ENCODE measurements at places on chromosomes 7 and 10. TPM values are rescaled to one million over a fixed set of nuclear protein-coding genes. Genes with fewer than 3 reads are reported as not detected.

DNA sequence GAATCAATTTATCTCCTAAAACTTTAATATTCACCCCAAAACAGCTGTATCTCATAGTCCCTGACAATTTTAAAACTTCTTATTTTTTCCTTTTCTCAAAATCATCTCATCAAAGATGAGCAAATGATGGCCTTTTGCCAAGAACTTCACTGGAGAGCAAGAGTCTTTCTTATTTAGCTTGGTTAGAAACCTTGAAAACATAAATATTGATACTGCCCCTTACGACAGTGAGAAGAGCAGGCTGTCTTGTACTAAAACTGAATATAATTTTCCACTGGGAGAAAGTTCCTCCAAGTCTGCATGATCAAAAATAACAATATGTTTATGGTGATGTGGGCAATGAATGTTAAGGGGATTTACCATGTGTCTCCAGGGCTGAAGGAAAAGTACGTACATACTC lies 109.0 kb downstream of the COL28A1 start:
- DNase-seq: no peak
- H3K27ac ChIP-seq: no peak overlapping the region
- no peaks in the 10 kb centered on the region for H3K4me1 ChIP-seq
- no peak overlapping the region for H3K4me3 ChIP-seq
- H3K36me3 ChIP-seq: no peaks in the 10 kb centered on the region

Gene GPR158
- not detected for total RNA-seq

DNA sequence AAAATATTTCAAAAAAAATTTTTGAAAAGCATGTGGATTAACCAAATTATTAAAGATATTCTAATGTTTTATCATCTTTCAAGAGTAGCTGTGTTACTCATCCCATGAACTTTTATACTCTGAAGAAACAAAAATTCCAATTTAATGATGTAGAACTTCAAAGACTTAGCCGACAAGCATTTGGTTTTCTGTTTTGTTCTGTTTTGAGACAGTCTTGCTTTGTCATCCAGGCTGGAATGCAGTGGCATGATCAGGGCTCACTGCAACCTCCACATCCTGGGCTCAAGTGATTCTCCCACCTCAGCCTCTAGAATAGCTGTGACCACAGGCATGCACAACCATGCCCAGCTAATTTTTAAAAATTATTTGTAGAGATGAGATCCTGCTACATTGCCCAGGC lies 17.8 kb upstream of the LCOR start:
- DNase-seq: no peak
- H3K27me3 ChIP-seq: no peaks in the 10 kb centered on the region
- no peaks in the 10 kb centered on the region for H3K4me1 ChIP-seq
- no peak overlapping the region for H3K4me3 ChIP-seq
- no peaks in the 10 kb centered on the region for H3K36me3 ChIP-seq

Gene CALHM3
- total RNA-seq: not detected

Gene IDI2
- not detected for total RNA-seq

DNA sequence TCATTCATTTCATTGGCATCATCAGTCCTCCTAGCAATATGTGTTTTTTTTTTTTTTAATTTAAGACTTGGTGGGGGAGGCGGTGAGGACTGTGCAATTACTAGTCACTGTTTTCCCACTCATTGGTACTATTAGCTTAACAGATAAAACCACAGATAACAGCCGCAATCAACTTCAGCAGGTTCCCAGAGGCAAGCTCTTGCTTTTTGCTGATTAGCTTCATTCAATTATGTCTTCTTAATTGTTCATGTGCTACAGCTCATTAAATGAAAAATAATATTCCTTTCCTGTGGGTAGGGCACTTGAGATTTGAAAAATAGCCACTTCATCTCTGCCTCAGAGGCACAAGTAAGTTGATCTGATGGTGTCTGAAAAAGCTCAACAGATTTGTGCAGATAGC lies 215.5 kb downstream of the PCDH15 start:
- H3K27me3 ChIP-seq: no peaks in the 10 kb centered on the region
- H3K4me1 ChIP-seq: no peaks in the 10 kb centered on the region
- H3K36me3 ChIP-seq: no peaks in the 10 kb centered on the region
- no peak overlapping the region for H3K27ac ChIP-seq
- no peak overlapping the region for H3K4me3 ChIP-seq

Gene CLCN1
- total RNA-seq: not detected

- no peaks in the 10 kb centered on the region for H3K27me3 ChIP-seq
- no peak overlapping the region for H3K27ac ChIP-seq
- H3K4me3 ChIP-seq: no peak overlapping the region
- no peak for DNase-seq
- H3K36me3 ChIP-seq: no peaks in the 10 kb centered on the region
Measured at GRCh38 chr10:26802527-26802926, 58.2 kb downstream of the ABI1 start.

- no peak overlapping the region for H3K4me3 ChIP-seq
- H3K4me1 ChIP-seq: no peaks in the 10 kb centered on the region
- no peak for DNase-seq
- H3K36me3 ChIP-seq: no peaks in the 10 kb centered on the region
- H3K27ac ChIP-seq: no peak overlapping the region
Measured at GRCh38 chr7:158256091-158256816, 331.4 kb downstream of the PTPRN2 start.

GRCh38 chr10:119445311-119445934 lies 97.1 kb downstream of the RGS10 start:
- peaks cover 22% of the 10 kb centered on the region for H3K4me1 ChIP-seq
- H3K36me3 ChIP-seq: no peaks in the 10 kb centered on the region
- H3K27ac ChIP-seq: no peak overlapping the region
- H3K4me3 ChIP-seq: no peak overlapping the region
- peak; percentile 90 for DNase-seq
- no peaks in the 10 kb centered on the region for H3K27me3 ChIP-seq

DNA sequence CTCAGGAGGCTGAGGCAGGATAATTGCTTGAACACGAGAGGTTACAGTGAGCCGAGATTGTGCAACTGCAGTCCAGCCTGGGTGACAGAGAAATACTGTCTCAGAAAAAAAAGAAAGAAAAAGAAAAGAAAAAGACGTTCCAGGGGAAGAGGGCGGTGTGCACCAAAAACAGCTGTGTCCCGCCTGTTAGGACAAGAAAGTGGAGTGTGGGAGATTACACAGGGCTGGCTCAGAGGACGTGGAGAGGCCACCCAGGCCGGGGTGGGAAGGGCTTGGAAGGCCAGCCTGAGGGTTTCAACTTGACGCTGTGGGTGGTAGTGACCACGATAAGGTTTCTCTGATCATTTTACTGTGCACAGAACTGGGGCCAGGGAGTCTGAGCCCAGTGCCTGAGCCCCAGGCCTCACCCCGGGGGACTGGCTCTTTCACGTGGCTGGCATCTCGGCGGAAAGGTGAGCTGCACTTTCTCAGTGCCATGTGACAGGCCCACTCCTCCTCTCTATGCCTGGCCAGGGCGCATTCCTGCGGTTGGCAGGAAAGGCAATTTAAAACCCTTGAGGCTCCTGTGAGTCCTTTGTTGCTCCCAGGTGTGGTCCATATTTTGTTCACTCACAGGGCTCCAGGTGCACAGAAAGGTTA lies 13.9 kb downstream of the RHBDD2 start:
- H3K4me1 ChIP-seq: peaks cover 19% of the 10 kb centered on the region
- no peak overlapping the region for H3K27ac ChIP-seq
- peak; percentile 70 for DNase-seq
- no peaks in the 10 kb centered on the region for H3K27me3 ChIP-seq
- H3K4me3 ChIP-seq: no peak overlapping the region
- H3K36me3 ChIP-seq: no peaks in the 10 kb centered on the region

Gene AZGP1
- 0.34 TPM for total RNA-seq

GRCh38 chr10:45420453-45421192 lies 46.6 kb downstream of the ALOX5 start:
- no peaks in the 10 kb centered on the region for H3K27me3 ChIP-seq
- peaks cover 6% of the 10 kb centered on the region for H3K4me1 ChIP-seq
- peak overlapping the region; percentile 5 for H3K27ac ChIP-seq
- peak; percentile 86 for DNase-seq

Gene C10orf67
- 0.13 TPM for total RNA-seq

Data from ovary (tissue), 10 donors.